Thoracic aorta endothelial cell (primary cell): ENCODE measurements at places on chromosomes 12 and 14. TPM values are rescaled to one million over a fixed set of nuclear protein-coding genes. Genes with fewer than 3 reads are reported as not detected.

Gene SSTR1
- 1.2 and 2.9 TPM in 2 replicates for total RNA-seq

Gene SERPINA5
- total RNA-seq, result 0.53 TPM in 1 of 2 replicates, not detected in the other

Gene RNASE7
- total RNA-seq, result not detected in 2 replicates

Gene KRT79
- total RNA-seq, result not detected in 2 replicates

Gene EIF2S3B
- 1.5 and 1.7 TPM in 2 replicates for total RNA-seq
